ENCODE measurements at places on chromosomes 3 and 15. TPM values are rescaled to one million over a fixed set of nuclear protein-coding genes. Genes with fewer than 3 reads are reported as not detected.

DUOXA2 gene
- not detected for polyA plus RNA-seq

SECISBP2L gene
- 56.5 TPM for polyA plus RNA-seq

- DNase-seq: no peak
These were observed 36.2 kb upstream of the AADACL2 start for GRCh38 chr3:151697496-151697895.

ZIC1 gene
- 0.10 TPM for polyA plus RNA-seq

DNA sequence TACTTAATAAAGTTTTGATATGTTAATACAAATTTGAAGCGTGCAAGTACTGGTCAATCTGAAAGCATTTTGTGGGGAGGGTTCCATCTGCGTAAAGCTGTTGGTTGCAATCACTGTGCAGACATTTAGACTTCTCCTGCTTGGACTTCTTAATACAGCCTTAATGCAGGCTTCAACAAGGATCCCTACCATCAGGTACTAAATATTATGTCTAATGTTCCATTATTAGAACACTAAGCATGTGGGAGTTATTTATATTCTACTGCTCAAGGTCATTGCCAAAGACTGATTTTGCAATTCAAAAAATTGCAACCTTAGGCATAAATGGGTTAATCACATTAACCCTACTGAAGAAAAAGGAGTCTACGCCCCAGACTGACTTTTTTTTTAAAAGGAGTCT is 73.9 kb upstream of the MYO5C start:
- no peak for DNase-seq

GRCh38 chr15:75149867-75150709 is 51.6 kb upstream of the C15orf39 start:
- no peak for DNase-seq

PIERCE2 gene
- polyA plus RNA-seq: 6.4 TPM

DNA sequence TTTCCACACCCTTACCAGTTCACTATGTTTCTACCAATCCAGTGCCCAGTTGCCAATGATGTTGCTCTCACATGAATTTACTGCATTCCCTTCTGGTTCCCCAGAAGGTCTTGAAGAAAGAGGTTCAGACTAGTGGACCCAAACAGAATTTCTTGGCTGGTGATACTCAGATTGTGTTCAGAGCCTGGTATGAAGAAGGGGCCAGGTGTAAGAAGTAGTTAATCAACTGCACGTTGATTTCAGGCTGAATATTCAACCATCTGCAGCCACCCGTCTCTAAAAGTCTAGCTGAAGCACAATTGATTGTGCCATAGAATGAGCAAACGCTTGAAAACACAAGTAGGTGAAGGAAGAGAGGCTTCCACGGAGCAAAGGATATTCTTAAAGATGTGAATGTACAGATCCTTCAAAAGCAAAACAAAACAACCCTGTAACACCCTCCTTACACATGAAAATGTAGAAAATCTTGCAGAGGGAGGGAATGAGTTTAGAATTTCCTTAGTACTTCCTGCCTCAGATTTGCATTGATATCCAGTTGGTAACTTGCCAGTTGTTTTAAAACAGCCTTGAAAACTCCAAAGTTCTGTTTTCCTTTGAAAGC is 4.7 kb downstream of the RBMS3 start:
- no peak for DNase-seq

AHSG gene
- 69.3 TPM for polyA plus RNA-seq

CXCR6 gene
- polyA plus RNA-seq: 0.20 TPM

- no peak for DNase-seq
These were observed 725 bp downstream of the SRP14 start for GRCh38 chr15:40038275-40038637.

IGDCC3 gene
- 4.1 TPM for polyA plus RNA-seq

GRCh38 chr15:55909036-55909811 is 84.2 kb downstream of the NEDD4 start:
- no peak for DNase-seq

DNA sequence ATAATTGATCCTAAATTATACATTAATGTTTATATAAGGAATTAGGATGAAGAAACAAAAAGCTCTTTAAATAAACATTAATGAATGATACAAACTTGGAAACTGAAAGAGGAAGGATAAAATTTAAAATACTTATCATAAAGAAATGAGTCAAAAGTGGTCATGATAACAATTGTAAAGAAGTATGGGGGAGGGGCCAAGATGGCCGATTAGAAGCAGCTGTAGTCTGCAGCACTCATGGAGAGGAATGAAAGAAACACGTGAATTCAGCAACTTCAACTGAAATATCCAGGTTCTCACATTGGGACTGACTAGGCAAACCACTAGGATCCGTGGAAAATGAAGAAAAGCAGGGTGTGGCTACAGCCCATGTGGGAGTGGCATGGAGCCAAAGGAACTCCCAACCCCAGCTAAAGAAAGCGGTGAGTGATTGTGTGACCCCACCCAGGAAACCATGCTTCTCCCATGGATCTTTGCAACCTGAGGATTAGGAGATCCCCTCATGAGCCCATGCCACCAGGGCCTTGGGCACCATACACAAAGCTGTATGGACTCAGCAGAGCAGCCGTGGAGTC is 13.1 kb upstream of the CP start:
- no peak for DNase-seq

PIGZ gene
- polyA plus RNA-seq: 1.0 TPM

DNA sequence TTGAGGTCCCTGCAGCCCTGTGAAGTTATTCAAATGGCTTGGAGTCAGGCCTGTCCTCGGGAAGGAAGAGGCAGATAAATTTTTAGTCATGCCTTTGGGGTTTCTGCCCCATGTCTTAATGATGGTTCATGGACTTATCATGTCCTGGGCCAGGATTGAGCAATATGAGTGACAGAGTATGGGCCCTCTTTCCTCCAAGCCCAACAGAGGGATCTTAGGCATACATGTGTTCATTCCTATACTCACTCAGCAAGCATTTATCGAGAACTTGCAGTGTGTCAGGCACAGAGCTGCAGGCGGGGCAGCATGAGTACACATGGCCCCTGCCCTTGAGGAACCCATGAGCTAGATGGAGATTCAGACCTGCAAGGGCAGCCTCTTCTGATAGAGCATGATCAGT is 6.2 kb downstream of the ESYT3 start:
- no peak for DNase-seq

DNA sequence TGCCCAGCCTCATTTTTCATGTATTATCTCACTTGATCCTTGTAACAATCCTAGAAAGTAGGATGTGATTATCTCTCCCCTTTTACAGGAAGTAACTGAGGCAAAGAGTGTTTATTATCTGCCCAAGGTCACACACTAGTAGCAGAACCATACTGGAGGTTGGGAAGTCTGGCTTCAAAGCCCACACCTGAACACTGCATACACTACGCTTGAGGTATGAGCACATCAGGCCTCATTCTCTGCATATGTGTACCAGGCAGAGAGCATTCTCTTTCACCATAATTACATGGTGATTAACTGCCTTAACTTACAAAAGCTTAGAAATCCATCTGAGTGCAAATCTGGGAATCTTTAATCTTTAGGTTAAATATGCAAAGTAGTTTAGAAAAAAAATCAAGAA is 361.8 kb downstream of the MFSD1 start:
- no peak for DNase-seq

ASB14 gene
- polyA plus RNA-seq: 0.49 TPM

DNA sequence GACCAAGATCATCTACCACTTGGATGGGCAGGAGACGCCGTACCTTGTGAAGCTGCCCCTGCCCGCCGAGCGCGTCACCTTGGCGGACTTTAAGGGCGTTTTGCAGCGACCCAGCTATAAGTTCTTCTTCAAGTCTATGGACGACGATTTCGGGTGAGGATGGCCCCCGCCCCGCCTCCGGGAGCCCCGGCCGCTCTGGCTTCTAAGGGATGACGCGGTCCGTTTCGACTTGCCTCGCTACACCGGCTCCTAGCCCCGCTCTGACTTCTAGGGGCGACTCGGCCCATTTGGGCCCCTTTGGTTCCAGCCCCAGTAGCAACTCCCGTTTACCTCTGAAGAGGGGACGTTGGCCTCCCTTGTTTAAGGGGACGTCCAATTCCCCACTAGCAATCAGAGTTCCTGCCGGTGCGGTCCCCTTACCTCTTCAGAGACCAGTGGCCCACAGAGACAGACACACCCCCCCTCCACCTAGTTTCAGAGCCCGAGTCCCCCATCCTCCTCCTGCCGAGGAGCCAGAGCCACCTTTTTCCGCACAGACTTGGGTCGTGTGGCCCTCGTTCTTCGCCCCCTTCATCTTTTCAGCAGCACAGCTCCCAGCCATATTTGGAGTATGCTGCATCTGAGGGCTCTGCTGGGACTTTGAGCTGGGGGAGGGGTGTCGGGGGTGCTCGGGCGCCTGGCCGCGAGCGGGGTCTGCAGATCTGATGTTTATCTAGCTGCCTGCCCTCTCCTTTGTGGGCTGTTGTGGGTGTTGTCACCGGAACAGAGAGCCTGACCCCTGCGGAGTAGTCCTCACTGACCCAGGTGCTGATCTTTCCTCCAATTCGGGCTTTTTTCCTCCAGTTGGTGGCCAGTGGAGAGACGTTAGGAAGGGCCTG is 706 bp downstream of the DVL3 start:
- DNase-seq: no peak

KNG1 gene
- 169 TPM for polyA plus RNA-seq

DNA sequence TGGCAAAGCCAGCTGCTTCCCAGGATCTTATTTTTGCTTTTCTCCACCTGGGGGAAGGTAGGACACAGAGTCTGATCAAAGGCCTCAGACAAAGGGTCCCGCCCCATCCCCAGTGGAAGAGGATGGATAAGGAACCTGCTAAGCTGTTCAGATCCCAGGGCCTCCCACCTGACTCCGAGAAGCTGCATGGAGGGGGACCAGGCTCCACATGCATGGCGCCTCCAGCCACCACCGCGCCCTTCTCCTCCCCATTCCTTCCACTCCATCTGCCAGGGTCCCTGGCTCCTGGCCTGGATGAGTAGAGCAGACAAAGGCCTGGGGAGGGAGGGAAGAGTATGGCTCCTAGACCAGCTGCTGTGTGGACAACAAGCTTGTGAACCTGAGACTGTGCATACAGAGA is 20.0 kb upstream of the CRABP1 start:
- DNase-seq: no peak

GP5 gene
- polyA plus RNA-seq: 0.91 TPM

- DNase-seq: no peak
These were observed 99.4 kb upstream of the IQSEC1 start for GRCh38 chr3:13172644-13173013.

PRRT3 gene
- 4.1 TPM for polyA plus RNA-seq

GXYLT2 gene
- polyA plus RNA-seq: 18.6 TPM

DNA sequence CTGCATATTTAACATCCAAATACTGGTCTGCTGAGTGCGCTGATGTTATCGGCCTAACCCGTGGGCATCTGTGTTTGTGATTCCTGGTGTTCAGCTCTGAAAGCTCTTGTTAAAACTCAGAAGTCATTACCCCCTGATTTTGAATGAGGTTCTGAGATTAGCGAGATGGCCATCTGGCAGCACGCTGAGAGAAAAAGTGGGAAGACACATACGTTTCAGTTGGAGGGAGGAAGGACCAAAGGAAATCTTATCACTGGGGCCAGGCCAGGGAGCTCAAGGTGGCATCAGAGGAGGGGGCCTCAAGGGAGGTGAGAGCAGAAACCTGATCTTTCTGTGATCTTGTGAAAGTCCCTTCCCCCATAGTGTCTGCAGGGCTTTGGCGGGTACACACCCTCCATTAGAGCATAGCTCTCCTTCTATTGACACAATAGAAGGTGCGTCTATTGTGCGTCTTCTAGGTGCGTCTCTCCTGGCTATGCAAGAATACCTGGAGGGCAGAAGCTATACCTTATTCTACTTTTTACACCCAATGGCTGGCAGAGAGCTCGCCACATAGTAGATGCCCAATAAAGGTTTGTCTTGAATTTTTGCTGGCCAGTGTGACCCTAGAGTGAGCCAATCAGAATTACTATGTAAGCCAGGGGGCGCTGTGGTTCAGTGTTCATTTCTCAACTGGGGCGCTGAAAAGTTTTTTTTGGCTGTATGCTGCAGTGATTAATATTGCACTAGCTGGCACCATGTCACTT is 182.4 kb downstream of the SHQ1 start:
- DNase-seq: no peak

- DNase-seq: no peak
These were observed 28.1 kb downstream of the NR1I2 start for GRCh38 chr3:119810018-119810435.

CD200R1L gene
- polyA plus RNA-seq: not detected
